ENCODE measurements at places on chromosomes 6 and 20. TPM values are rescaled to one million over a fixed set of nuclear protein-coding genes. Genes with fewer than 3 reads are reported as not detected.

Gene BPHL
- 8.4 TPM for total RNA-seq

Gene CALHM4
- total RNA-seq: not detected

Gene SNX14
- 29.1 TPM for total RNA-seq

Gene HLA-DRB1
- 51.4 TPM for total RNA-seq

Gene HEY2
- not detected for total RNA-seq

Gene DAAM2
- total RNA-seq: not detected

Gene OPRM1
- total RNA-seq: not detected

Gene FNDC11
- total RNA-seq: 0.15 TPM

Gene BPIFA1
- not detected for total RNA-seq

Gene RPP40
- total RNA-seq: 6.2 TPM

Gene DNMT3B
- 4.1 TPM for total RNA-seq

Gene GNL1
- total RNA-seq: 51.5 TPM

Gene RGS17
- not detected for total RNA-seq

Gene TCF15
- total RNA-seq: not detected

Gene ACTL10
- total RNA-seq: 4.1 TPM

Gene RIPOR3
- not detected for total RNA-seq

Gene MAS1
- total RNA-seq: not detected

Gene TFAP2D
- total RNA-seq: not detected

Gene HLA-DOB
- 2.4 TPM for total RNA-seq

Gene MOG
- total RNA-seq: not detected

Gene GTSF1L
- not detected for total RNA-seq

Gene CASS4
- 8.6 TPM for total RNA-seq

Gene MYH7B
- total RNA-seq: 0.27 TPM

Gene DNAH8
- 0.10 TPM for total RNA-seq

Gene MCHR2
- total RNA-seq: not detected

Gene NNAT
- total RNA-seq: 0.17 TPM

Gene OR12D3
- not detected for total RNA-seq

Gene PAK5
- not detected for total RNA-seq

Gene GLP1R
- total RNA-seq: not detected

Gene RHAG
- total RNA-seq: not detected

Gene COX4I2
- not detected for total RNA-seq

Gene CRYBG1
- 41.1 TPM for total RNA-seq

Gene AKAP7
- 8.8 TPM for total RNA-seq

Gene RIPOR2
- total RNA-seq: 287 TPM

Gene SLC22A7
- not detected for total RNA-seq

Gene TAAR2
- total RNA-seq: not detected

Gene BPIFB1
- total RNA-seq: not detected

Gene NDUFAF5
- total RNA-seq: 25.4 TPM

Gene HDGFL1
- not detected for total RNA-seq

Gene NMBR
- total RNA-seq: not detected

Gene SIRPB2
- total RNA-seq: not detected

Gene SLC12A5
- total RNA-seq: 0.42 TPM

Gene NHSL1
- 0.22 TPM for total RNA-seq

Gene TAF4
- total RNA-seq: 24.2 TPM

Gene LHFPL5
- total RNA-seq: not detected

Gene CYP24A1
- total RNA-seq: not detected

Gene CCDC167
- 60.9 TPM for total RNA-seq

Gene BMP6
- total RNA-seq: not detected

Gene CTAGE9
- not detected for total RNA-seq

Gene LAMA4
- total RNA-seq: not detected

Gene CRISP3
- total RNA-seq: not detected

Gene F13A1
- total RNA-seq: not detected

Gene RAB44
- total RNA-seq: 0.08 TPM

Gene LY6G6C
- total RNA-seq: not detected

Gene VGLL2
- total RNA-seq: not detected

Gene ZSCAN23
- 1.5 TPM for total RNA-seq
